ENCODE measurements at places on chromosomes 2 and 18.
A peak's percentile ranks its signal among the peaks of the same experiment; 100 is the strongest.

GRCh38 chr2:203341741-203342310, 13.6 kb downstream of the ABI2 start:
- no peak for DNase-seq

DNA sequence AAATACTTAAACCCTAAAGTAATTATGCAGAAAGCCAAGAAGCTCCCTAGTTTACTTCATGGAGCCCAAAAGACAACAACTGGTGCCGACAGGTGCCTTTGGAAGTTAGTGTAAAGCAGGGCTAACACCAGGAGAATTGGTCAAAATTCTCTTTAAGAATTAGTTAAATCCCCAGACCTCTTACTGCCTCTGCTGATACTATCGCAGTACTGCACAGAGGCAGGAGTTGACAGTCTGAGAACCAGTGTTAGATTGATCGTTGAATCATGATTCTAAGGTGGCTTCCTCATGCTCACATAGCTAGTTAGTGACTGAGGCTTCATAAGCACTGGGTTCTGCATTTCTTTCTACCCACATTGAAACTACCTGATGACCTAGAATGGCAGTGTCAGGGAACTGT, 445.0 kb downstream of the XIRP2 start:
- no peak for DNase-seq

- no peak for DNase-seq
Observed at GRCh38 chr18:21004726-21005125, 106.9 kb downstream of the ROCK1 start.

- DNase-seq = no peak
Observed at GRCh38 chr2:237596520-237597195, 6.1 kb upstream of the RAB17 start.

DNA sequence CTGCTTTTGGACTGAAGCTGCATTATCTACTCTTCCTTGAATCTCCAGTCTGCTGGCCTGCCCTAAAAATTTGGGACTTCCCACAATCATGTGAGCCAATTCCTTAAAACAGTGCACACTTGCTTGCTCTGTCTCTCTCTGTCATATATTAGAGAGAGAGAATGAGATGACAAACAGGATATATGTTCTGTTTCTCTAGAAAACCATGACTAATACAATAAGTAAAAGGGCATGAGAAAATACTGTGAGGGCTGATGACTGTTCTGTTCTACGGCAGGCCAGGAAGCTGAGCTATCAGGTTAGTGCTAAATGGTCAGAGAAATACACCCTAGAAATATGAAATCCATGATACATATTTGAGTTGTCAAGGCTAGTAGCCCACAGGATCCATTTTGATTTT, 1896.8 kb upstream of the CELF4 start:
- DNase-seq = no peak

GRCh38 chr2:159982270-159982669, 80.1 kb downstream of the PLA2R1 start:
- DNase-seq = no peak

DNA sequence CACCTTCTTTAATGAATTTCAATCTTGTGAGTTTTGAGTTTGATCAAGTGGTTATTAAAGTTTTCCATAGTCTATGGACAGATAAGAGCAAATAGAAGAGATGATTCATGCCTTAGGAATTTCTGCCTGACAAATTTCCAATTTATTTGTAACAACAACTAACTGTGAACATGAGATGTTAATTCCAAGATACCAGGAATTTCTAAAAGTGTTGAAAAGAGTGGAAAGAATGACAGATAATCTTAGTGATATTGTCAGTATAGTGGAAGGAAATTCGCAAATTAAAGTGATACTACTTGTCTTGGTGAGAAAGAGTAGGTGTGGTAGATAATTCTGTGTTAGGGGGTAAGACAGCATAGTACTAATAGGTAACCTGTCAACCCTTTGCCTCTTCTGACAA, 82.4 kb downstream of the AGPS start:
- no peak for DNase-seq

GRCh38 chr18:67517444-67517765, 885 bp upstream of the DSEL start:
- no peak for DNase-seq

DNA sequence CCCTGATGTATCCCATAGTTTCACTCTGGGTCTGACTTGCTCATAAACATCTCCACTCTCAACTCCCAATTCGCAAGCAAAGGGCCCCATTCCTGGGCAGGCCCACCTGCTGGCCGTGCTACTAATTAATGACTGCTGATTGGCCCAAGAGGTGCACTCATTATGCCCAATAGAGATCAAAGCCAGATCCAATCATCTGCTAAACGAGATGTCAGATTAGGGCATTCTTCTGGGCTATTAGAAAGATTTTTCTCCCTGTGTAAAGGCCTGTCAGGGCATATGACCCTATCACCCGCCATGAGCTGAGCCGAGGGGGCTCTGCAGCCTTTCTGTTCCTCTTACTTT, 103.4 kb upstream of the HAAO start:
- DNase-seq = no peak

DNA sequence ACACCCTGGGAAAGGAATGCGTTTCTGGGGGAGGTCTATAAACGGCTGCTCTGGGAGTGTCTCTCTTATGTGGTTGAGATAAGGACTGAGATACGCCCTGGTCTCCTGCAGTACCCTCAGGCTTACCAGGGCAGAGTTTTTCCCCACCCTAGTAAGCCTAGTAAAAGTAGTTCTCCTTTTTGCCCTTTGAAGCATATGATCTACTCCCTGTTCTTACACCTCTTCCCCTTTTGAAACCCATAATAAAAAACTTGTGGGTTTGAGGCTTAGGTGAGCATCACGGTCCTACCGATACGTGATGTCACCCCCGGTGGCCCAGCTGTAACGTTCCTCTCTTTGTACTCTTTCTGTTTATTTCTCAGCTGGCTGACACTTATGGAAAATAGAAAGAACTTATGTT, 97.4 kb downstream of the FSIP2 start:
- DNase-seq = no peak

DNA sequence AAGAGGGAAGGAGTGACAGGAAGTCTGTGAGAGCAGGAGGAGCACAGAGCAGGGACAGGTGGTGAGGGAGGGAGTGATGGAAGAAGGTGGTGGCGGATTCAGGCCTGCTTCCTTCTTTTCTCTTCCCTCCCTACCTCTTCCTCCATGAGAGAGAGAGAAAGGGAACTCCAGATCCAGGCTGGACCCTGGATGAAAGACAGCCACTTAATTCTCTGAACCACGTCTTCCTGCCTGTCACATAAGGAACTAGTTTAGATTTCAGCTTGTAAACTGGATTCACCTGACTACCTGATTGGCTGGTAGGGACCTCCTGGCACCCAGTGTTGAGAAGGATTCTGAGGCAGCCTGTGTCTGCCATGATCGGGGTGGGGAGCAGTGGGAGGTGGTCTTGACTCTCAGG, 48.9 kb downstream of the PAX8 start:
- peak; percentile 30 for DNase-seq

DNA sequence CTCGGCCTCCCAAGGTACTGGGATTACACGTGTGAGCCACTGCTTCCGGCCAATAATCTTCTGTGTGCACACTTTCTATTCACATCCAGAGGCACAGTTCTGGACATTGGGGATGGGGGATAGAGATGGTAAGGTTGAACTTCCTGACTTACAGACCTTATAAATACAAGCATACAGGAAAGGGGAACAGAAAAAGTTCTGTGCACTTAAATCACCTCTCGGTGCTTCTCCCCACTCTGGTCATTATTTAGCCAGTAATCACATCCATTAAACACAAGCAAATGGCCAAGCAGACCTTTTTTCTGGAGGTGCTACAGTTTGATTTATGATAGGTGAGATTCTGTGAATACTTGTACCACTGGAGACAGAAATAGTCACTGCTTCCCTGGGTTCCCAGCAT, 110.6 kb downstream of the CRIM1 start:
- DNase-seq = no peak

DNA sequence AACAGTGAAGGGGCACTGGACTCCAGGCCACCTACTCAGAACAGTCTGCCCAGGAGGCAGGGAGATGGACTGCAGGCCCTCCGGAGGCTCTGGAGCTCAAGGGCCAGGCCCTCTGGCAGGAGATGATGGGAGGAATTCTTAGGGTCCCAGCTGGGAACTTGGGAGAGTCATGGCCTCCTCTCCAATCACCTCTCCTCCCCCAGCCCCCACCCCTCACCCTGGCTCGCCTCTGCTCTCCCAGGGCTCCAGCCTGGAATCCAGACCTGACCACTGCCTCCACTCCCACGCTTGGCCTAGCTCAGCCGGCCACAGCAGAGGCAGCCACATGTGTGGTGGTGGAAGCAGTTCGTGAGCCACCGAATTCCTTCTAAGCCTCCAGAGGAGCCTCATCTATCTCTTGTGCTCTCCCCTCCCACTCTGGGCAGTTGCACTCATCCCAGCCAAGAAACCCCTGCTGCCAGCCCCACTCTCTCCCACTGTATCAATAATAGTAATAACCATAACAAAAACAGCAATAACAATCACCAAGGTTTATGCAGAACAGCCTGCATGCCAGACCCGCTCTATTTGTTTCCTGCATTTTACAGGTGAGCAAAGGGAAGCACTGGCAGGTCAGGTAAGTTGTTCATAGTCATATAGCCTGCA, 67.4 kb downstream of the TNS1 start:
- no peak for DNase-seq

DNA sequence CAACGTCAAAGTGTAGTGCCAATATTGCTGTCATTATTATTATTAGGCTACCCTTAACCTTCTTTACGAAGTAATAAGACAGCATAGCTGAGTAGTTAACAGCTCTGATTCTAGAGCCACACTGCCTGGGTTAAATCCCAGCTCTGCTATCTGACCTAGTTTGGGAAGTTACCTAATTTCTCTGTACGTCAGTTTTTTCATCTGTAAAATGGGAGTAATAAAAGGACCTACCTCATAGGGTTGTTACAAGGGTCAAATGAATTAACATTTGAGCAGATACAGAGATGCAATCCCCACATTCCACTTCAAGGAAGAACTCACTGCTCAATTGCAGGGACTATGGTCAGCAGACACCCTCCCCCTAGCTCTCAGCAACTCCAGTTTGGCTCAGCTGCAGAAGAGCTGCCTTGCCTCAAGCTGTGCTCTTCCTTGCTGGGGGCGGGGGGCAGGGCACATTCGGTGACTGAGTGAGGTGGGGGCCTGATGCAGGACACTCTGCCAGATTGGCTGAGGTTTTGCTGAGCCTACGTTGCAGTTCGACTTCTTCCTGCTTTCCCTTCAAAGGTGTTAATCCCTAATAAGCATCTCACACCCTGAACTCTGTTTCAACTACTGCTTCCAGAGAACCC, 11.0 kb upstream of the LGALSL start:
- DNase-seq = no peak

DNA sequence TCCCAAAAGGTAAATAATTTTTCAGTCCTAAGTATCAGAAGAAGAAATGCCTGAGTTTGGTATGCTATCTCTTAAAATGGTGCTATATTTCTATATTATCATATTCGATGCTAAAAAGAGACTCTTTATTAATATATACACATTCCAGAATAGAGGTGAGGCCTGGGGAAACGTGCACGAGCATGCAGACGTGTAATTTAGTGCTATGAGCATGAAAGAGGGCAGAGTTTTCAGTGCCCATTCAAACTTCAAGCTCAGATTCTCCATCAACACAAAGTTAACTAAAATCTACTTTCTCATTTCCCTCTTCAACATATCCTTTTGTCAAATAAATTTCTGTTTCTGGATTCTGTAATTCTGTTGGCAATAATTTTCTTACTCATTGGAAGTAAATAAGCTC, 5.7 kb upstream of the COBLL1 start:
- no peak for DNase-seq

GRCh38 chr2:167001165-167001564, 112.9 kb downstream of the XIRP2 start:
- DNase-seq = no peak

DNA sequence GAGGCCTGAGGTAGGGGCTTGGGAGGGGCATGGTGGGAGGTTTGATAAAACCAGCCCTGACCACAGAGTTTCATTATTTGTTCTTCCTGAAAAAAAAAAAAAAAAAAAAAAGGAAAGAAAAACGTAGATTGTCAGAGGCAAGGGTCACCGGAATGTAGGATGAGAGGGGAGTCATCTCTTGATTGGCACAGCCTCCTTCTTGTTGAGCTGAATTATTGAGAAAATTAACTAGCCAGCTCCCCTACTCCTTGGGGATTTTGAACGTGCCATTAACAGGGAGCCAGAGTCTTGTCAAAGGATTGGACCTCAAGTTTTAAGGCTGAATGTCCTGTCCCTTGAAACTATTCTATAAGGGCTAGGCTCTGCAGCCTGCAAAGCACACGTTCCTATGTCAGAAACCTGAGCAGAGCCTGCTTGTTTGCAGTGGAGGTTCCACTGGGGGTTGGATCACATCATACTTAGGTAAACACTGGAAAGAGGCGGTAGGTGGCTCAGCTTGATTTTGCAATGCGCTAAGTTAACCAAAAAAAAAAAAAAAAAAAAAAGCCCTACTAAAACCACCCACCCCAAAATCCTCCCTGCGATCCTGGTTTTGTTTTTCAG, 2.3 kb downstream of the INHBB start:
- no peak for DNase-seq

DNA sequence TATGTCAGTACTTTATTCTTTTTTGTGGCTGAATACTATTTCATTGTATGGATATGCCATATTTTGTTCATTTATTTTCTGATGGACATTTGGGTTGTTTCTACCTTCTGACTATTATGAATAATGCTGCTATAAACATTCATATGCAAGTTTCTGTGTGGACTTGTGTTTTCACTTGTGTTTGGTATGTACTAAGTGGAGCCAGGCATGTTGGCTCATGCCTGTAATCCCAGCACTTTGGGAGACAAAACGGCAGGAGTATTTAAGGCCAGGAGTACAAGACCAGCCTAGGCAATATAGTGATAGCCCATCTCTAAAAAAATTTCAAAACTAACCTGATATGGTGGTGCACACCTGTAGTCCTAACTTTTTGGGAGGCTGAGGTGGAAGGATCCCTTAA, 23.3 kb downstream of the MARCHF7 start:
- no peak for DNase-seq

GRCh38 chr2:152506843-152507242, 171.9 kb downstream of the FMNL2 start:
- no peak for DNase-seq

DNA sequence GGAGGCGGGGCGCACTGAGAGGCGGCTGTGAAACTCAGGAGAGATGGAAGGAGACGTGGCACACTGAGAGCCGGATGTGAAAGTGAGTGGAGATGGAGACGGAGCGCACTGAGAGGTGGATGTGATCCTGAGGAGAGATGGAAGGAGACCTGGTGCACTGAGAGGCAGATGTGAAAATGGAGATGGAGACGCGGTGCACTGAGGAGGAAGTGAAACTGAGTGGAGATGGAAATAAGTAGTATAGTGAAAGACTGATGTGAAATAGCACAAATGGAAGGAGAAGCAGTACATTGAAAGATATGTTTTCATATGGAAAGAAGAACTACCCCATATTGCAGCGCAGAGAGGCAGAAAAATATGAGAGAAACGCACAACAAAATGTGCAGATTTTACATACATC, 281.6 kb upstream of the RGPD4 start:
- DNase-seq = no peak

- no peak for DNase-seq
Observed at GRCh38 chr18:45255197-45255890, 359.9 kb upstream of the SLC14A2 start.

GRCh38 chr2:235162837-235163197, 211.0 kb downstream of the SH3BP4 start:
- DNase-seq = no peak

GRCh38 chr2:54904836-54905235, 145.4 kb downstream of the RTN4 start:
- no peak for DNase-seq

GRCh38 chr2:71675296-71675695, 221.9 kb downstream of the DYSF start:
- DNase-seq = no peak
